T follicular helper cell (primary cell): ENCODE measurements at places on chromosomes 11 and 22.

DNA sequence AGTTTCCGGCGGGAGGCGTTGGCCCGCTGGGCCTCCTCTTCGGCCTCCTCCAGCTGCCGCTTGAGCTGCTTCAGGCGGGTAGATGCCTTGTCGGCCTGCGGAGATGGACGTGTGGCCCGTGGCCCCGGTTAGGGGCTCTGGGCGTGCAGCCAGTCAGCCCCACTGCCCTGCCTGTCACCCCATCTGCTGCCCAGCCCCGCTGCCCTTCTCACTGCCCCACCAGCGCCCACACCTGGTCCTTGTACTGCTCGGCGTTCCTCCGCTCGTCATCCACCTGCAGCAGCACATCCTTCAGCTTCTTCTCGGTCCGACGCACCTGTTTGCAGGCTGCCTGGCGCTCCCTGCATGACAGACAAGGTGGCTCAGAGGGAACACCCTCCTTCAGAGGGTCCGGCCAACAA lies 31.2 kb downstream of the APOL1 start:
- DNase-seq, result no peak

- no peak for DNase-seq
Measured at GRCh38 chr11:111299101-111300026, 1.0 kb downstream of the POU2AF3 start.

- no peak for DNase-seq
Measured at GRCh38 chr11:122741613-122742300, 86.2 kb downstream of the UBASH3B start.

DNA sequence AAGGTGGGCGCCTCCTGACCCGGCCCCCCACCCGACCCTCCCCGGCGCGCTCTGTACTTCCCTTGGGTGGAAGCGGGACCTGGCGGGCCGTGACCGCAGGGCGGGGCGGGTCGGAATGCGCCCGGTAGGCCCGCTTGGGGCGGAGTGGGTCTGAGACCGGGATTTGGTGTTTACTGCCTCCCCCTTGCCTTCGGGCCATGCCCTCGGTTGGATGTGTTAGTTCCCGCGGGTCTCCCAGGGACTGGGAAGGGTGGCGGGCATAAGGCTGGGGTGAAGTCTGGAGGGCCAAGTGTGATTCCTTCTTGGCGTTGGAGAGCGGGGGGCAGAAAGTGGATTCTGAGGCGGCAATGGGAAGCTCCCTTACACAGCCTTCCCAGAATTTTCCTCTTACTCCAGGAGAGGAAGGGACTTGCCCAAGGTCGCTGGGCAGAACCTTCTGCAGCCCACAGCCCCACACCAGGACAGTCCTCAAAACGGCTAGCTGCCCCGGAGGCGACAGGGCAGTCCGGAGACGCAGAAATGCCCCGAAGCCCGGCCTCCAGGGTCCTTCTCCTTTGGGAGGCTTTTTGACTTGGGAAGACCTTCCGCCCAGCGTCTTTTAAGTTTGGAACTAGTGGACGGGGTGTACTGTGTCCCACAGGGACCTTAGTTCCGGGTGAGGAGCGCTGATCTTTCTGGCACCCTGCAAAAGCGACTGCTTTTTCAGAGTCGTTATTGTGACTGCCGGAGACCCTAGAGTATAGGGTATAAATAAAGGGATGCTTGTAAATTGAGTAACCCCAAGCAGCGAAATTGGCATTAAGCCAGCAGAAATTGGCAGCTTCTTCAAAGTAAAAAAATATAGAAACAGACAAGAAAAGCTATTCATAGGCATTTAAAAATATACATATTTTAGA lies 647 bp downstream of the SWAP70 start:
- no peak for DNase-seq

DNA sequence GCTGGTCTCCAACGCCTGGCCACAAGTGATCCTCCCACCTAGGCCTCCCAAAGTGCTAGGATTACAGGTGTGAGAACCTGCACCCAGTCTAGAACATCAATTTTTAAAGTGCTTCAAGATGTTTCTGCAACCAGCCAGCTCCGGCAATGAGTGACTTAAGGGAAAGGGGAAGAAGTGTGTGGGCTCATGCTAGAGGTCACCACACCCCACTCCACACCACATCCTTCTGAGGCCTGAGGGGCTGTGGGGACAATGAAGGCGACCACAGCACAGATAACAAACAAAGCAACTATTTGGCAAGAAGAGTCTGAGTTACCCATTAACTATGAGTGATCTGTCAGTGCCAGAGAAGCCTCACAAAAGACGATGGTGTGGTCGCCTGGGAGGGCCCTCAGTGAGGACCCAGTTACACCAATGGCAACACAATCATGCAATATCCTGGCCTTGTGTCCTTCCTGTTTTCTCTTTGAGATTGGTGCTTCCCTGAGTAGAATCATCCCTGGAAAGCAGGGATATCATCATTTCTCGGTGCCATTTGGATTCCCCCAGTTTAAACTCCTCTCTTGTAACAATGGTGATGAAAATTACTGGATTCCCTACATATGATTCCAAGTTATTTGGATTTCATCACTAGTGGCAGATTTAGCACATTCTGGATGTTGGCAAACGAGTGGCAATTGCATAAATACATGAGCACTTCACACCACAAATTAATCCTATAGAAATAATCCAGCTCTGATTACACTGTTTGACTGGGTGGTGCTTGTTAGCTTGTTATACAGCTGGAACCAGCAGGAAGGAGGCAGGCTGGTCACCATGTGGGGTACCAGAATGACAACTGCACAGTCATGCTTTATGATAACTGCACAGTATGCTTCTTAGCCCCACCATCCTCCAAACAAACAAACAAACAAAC lies 18.4 kb downstream of the ABTB2 start:
- no peak for DNase-seq

- no peak for DNase-seq
Measured at GRCh38 chr11:120696597-120697218, 185.2 kb downstream of the GRIK4 start.

GRCh38 chr11:96506041-96506440 lies 116.2 kb downstream of the JRKL start:
- DNase-seq, result no peak

- no peak for DNase-seq
Measured at GRCh38 chr11:36229091-36229705, 60.0 kb downstream of the COMMD9 start.

DNA sequence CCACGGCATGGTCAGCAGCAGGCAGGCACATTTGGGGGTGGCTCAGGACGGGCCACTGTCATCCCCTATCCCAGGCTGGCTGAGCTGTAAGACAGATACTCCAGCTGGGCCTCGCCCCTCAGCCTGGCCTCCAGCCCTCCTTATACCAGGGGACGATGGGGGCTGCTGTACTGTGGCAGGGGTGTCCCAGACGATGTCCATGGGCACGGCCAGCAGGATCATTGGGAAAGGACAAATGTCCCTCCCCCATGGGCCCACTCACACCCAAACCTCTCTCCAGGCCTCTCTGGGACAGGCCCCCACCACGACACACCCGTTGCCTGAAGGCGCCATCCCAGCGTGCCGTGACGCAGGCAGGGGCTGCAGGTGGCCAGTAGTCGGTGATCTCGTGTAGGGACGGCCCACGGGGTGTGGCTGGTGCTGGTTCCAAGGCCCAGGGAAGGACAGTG lies 1.5 kb upstream of the IL17REL start:
- DNase-seq, result no peak

DNA sequence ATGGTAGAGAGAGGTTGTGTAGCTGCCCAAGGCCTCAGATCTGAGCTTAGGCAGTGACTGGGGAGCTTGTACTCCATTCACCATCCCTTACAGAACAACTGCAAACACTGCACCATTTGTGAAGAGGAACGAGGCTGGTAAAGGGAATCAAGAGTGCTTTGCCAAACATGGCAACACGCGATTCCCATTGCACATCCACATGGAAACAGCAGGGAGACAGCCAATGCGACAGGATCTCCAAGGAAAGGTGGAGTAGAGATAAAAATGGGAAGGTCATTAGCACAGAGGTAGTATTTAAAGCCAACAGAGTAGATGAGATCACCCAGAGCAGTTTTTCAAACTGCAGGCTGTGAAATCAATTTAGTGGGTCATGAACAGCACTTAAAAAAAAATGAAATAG lies 42.0 kb downstream of the TCF20 start:
- DNase-seq, result no peak

DNA sequence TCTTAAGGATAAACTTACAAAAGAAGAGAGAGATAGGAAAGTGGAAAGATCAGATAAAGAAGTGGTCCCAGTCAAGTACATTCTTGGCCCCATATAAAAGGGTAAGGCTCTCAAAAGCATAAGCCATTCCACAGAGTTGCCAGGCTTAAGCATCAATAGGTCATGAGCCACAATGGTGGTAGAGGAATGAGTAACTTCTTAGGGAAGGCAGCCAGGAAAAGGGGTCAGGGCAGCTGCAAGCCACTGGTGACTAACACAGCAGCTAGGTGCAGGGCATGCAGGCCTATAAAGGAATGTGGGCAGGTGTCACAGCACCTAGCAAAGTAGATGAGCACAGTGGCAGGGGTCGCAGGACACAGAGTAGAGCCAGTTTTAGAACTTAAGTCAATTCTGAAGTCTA lies 302.6 kb upstream of the FAT3 start:
- no peak for DNase-seq

DNA sequence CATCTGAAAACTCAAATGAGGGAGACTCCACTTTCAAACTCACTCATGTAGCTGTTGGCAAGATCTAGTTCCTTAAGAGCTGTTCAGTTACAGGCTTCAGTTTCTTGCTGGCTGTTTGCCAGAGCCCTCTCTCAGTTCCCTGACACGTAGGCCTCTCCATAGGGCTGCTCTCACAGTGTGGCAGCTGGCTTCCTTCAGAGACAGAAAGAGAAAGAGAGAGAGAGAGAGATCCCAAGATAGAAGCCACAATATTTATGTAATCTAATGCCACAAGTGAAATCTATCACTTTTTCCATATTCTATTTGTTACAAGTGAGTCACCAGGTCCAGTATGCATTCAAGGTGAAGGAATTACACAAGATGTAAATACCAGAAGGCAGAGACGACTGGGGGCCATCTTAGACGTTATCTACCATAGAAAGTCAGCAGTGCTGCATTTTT lies 168.8 kb downstream of the RCN1 start:
- DNase-seq, result no peak
